ENCODE measurements at places on chromosomes 4 and X.

DNA sequence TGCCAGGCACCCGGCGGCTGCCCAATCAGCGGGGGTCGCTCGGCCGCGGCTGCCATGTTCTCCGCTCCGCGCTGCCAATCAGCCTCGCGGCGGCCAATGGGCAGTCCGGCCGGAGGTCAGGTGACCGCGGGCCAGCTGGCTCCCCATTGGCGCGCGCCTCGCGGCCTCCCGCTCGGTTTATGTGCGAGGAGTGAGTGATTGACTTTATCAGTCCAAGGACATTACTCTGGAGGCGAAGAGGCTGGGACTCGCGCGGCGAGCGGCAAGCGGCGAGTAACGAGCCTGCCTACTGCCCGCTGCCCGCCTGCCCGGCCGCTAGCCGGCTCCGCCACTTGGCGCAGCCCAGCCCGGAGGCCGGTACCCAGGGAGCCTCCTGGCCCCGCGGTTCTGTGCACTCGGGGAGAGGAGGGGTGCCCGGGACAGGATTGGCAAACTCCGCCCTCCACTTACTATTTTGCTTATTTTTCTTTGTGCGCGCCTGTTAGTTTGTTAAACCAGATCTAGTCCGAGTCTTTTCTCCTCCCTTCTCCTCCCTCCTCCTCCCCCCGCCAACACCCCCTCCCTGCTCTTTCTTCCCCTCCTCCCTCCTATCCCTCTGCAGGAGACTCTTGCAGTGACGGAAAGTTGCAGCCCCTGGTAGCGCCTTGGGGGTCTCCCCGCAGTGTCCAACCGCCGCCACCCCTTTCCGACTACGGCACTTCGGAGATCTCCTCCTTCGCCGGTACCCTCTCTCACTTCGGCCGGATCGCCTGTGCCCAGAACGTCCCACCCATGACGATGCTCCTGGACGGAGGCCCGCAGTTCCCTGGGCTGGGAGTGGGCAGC, at the start of gene ZIC3:
ZIC3 (plus strand) TSS at position 207 of the 825 bp plus-strand sequence; CDS start at position 772, 565 bp downstream.
- DNase-seq, result no peak

GRCh38 chr4:189921058-189921457, 19.6 kb upstream of the FRG1 start:
- DNase-seq, result peak; percentile 21

DNA sequence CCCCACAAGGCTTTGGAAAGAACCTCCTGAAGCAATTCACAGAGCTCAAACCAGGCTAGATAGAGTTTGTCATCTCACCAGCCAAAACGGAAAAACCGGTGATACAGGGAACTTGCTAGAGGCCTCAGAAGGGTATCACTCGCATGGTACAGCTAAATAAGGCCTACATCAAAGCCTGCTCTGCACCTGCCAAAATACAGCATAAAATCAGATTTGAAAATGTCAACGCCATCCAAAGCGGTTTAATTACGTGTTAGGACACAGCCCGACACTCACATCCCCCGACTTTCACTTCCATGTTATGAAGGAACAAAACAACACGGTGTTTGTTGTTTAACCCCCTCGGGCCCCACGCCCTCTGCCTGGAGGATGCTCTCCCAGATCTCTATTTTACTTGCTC, 65.0 kb downstream of the MAPK10 start:
- no peak for DNase-seq

- no peak for DNase-seq
Observed at GRCh38 chr4:89482926-89483595, 175.5 kb upstream of the GPRIN3 start.

DNA sequence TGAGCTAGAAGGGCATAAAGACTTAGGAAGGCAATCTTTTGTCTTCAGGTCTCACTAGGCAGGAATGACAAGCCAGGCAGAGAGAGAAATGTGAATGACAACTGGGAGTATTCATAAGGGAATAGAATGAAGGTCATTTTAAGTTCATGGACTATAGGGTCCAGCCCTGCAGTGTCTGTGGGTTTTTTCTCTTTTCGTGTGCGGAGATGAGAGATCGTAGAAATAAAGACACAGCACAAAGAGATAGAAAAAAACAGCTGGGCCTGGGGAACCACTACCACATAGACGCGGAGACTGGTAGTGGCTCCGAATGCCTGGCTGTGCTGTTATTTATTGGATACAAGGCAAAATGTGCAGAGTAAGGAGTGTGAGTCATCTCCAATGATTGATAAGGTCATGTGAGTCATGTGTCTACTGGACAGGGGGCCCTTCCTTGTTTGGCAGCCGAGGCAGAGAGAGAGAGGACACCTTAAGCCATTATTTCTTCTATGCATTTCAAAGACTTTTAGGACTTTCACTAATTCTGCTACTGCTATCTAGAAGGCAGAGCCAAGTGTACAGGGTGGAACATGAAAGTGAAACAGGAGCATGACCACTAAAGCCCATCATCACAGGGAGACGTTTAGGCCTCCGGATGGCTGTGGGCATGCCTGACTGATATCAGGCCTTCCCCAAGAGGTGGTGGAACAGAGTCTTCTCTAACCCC, 921.8 kb upstream of the PCDH10 start:
- DNase-seq, result no peak

GRCh38 chrX:105167233-105167632, 53.3 kb downstream of the TEX13A start:
- no peak for DNase-seq

- DNase-seq, result no peak
Observed at GRCh38 chr4:147816382-147817254, 84.7 kb downstream of the ARHGAP10 start.

GRCh38 chr4:161008527-161008926, 1155.3 kb downstream of the FSTL5 start:
- no peak for DNase-seq

DNA sequence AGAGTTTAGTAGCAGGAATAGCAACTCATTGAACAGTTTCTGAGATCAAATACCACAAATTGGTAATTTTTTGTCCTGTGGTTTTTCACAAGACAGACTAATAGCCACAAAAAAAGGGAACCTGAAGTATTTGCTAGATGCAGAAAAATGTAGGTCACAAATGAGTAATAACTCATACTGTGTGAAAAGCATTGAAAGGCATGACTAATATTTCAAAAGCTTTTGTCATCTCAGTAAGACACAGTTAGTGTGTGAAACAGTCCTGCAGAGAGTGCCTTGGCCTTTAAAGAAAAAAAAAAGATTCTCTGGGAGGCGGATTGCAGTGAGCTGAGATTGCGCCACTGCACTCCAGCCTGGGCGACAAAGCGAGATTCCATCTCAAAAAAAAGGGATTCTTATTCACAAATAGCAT, 31.4 kb upstream of the SLC25A31 start:
- DNase-seq, result peak; percentile 25

- DNase-seq, result no peak
Observed at GRCh38 chrX:38170556-38170955, 50.1 kb downstream of the SRPX start.

DNA sequence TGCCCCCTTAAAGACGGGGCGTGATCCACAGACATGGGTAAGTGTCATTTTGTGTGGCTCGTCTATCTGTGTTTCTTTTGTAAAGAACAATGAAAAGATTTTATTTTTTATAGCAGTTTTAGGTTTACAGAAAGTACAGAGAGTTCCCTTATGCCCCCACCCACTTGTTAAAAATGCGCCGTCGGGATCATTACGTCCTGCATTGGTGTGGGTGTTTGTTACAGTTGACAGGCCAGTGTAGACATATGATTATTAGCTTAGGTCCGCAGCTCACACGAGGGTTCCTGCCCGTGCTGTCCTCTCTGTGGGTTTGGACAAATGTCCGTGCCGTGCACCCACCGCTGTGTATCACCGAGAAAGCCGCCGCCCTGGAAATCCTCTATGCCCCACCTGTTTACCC, 50.5 kb downstream of the RGS12 start:
- DNase-seq, result no peak

DNA sequence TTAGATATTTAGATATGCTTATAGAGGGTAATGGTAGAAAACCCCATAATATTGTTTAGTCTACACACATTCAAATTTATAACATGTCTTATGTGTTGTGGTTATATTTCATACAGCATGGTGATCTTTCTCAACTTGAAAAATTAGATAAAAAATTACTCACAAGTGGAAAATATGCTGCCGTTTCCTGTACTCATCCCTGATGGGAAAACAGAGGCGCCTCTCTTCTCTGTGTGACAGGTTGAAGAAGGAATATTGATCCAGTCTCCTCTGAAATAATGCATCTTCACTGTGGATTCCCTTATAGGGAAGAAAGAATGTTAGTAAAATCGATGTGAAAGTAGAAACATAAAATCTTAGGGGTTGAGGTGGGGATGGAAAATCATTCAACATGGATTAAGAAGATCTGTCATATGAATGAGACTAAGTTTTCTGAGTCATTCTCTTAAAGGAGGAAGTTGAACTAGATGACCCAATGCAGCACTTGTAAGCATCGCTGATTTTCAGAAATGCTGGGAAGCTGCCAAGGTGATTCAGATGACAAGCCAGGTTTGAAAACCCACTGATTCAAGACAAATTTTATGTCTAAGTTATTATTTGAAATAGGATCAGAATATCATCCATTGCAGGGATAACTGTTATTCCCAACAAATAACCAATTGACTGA, 70.7 kb downstream of the ANKRD50 start:
- peak; percentile 69 for DNase-seq

DNA sequence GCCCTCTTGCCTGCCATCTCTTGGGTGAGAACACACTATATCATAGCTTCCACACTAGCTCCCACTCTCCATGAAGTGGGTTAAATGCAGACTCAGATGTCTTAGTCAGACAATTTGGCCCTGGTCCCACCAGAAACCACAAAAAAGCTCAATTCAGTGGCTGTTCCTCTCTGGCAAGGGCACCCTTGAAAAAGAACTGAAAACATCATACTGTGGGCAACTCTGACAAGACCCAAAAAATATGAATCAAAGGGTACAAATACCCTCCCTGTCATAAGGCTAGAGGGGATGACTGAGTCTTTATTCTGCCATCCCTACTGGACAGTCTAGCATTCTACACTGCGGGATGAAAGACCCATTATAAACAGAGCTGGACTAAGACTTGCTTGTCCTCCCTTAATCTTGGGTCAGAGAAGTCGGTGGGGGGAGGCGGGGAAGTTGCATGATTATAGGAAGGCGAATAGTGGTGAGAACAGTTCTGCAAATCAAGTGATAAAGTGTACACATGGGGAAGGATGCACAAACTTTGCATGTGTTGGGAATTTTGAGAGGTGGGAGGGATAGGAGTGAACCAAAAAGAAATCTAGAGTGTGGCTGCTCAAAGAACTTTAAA, 172.1 kb downstream of the OPHN1 start:
- peak; percentile 45 for DNase-seq

- no peak for DNase-seq
Observed at GRCh38 chr4:169252339-169253112, 18.2 kb downstream of the SH3RF1 start.

Data from KBM-7 (cell line).